Activated CD4-positive, alpha-beta T cell treated with anti-CD3 and anti-CD28 coated beads for 24 hours (primary cell): ENCODE measurements at places on chromosomes 1 and 21.
A peak's percentile ranks its signal among the peaks of the same experiment; 100 is the strongest.

DNA sequence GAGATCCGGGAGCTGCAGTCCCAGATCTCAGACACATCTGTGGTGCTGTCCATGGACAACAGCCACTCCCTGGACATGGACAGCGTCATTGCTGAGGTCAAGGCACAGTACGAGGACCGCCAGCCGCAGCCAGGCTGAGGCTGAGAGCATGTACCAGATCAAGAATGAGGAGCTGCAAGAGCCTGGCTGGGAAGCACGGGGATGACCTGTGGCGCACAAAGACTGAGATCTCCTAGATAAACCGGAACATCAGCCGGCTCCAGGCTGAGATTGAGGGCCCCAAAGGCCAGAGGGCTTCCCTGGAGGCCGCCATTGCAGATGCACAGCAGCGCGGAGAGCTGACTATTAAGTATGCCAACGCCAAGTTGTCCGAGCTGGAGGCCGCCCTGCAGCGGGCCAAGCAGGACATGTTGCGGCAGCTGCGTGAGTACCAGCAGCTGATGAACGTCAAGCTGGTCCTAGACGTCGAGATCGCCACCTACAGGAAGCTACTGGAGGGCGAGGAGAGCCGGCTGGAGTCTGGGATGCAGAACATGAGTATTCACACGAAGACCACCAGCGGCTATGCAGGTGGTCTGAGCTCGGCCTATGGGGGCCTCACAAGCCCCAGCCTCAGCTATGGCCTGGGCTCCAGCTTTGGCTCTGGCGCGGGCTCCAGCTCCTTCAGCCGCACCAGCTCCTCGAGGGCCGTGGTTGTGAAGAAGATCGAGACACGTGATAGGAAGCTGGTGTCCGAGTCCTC, 25.5 kb downstream of the ETV3L start:
- peak; percentile 9 for DNase-seq

- DNase-seq: peak; percentile 52
Measured at GRCh38 chr1:202692959-202693555, 17.2 kb downstream of the SYT2 start.

DNA sequence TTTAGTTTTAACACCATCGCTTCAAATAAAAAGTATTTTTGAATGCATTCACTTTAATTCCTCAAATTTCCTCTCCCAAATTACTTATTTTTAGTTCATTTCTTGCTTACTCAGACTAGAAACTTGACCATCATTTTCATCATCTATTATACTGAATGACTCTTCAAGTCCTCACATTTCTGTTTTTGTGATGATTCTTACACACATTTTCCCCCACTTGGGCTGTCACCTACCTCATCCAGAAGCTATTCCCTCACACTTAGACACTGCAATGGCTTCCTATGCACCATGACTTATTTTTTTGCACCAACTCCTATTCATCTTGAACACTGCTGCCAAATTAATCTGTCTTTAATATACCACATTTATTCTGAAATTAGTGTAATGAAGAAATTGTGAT, 239.6 kb upstream of the DUSP10 start:
- DNase-seq: no peak

GRCh38 chr1:6507461-6507911, 16.0 kb upstream of the PLEKHG5 start:
- no peak for DNase-seq

- DNase-seq: no peak
Measured at GRCh38 chr1:93023281-93023680, 55.8 kb upstream of the MTF2 start.

DNA sequence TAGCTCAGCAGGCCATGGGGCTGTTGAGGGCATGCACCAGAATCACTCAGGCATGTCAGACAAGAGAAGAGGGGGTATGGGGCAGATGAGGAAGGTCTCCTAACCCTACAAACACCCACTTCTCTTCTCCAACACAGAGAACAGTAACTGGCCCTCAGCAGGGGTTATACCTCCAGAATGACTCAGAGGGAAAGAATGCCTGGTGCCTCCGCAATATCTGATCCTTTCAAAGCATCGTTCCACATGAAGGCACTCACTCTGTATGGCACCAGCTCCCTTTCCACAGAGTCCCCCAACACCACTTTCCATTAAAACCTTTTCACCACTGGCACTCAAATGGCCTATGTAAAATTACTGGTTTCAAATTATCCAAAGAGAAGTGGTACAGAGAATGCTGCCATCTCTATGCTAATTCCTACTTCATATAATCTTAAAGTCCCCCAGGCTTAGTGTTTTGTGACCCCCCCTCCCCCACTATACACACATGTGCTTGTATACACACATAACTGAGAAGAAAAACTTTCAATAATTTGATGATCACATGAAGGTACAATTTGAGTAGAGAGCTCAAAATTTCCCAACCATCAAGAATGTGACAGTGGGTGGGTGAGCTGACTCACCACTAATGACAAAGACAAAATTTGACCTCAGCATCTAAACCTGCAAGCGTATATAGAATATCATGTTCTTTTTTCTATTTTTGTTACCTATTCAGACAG, 91.5 kb downstream of the SIPA1L2 start:
- DNase-seq: no peak

- DNase-seq: no peak
Measured at GRCh38 chr1:78168306-78168705, 122.5 kb downstream of the GIPC2 start.

- DNase-seq: no peak
Measured at GRCh38 chr1:37052120-37052519, 17.8 kb upstream of the GRIK3 start.

- no peak for DNase-seq
Measured at GRCh38 chr1:161914595-161914994, 109.1 kb downstream of the OLFML2B start.

GRCh38 chr1:63199706-63200335, 122.5 kb upstream of the FOXD3 start:
- no peak for DNase-seq

DNA sequence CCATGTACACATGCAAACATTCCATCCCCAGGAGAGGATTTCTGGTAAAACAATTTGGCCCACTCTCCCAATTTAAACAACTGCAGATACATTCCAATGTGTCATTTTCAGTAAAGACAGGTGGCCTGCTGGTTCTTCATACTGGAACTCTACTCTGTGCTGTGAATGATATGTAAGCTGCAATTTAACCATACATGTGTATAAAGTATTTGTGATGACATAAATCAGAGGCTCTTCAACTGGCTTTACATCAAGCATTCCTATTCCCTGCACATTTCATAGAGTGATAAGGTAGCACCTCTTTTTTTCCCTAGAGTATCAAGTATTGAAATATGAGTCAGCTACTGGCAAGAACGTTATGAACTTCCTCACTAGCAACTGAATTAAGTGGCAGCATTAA, 649.5 kb upstream of the ADGRL2 start:
- DNase-seq: no peak

DNA sequence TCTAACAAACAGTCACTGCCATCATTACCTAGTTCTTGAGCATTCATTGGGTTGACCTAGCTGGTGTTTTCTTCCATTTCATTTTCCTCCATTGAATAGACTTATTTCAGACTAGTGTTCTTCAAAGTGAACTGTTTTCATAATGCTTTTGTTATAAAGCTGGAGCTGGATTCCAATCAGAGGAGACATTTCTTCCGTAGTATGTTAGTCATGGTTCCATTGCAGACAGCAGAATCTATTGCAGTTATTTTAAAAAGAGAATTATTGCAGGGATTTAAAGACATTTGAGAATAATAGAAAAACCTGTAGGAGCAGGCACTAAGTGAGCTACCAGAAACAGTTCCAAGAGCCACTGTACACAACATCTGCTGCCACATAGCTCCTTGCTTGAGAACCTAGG, 50.0 kb downstream of the HHAT start:
- DNase-seq: no peak

DNA sequence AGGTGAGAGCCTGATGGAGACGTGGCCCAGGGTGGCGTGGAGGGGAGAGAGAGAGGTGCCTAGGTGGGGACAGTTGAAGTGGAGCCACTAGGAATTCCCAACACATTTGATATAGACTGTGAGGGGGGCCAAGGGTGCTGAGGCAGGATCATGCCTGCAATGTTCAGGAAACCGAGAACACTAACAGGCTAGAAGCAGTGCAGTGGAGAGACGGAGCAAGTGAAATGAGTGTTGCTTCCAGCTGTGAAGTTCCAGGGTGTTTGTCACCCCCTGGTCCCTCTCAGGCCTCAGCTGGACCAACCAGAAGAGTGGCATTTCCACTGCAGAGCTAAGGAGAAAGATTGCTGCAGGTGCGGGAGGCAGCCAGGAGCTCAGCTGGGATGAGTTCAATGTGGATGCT, 127.1 kb downstream of the RIPK4 start:
- DNase-seq: no peak

GRCh38 chr1:201946224-201946908, at the start of gene LMOD1:
Gene LMOD1 (minus strand): TSS chr1:201946548. CDS start chr1:201946340, 208 bp downstream.
- no peak for DNase-seq

DNA sequence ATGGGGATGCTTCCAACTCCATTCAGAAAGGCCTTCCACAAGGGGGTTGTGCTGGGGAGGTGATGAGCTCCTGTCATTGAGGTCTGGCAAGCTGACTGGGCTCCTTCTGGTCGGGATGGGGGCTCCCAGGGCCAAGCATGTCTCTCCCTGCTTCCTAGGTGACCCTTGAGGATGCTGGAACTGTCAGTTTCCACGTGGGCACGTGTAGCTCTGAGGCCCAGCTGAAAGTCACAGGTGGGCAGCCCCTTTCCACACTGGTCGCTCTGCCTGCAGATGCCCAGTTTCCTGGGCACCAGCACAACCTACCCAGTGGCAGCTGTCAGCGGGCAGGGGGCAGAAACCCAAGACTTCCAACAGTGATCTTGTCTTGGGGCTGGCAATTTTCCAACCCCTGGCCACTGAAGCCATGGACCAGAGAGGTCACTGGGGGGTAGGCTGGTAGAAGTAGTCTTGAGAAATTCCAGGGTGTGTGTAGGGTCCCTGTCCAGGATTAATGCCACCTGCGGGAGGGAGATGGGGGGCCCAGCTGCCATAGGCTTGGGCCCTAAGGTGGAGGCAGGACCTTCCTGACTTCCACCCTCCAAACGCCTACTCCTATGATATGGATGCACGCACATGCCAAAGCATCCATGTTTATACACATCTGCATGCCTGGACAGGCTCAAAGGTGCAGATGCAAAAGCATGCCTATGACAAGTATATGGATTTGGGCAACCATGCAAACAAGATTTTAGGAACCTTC, 97.1 kb downstream of the TRIM11 start:
- DNase-seq: no peak

GRCh38 chr1:235253219-235253962, 74.6 kb downstream of the ARID4B start:
- peak; percentile 49 for DNase-seq

GRCh38 chr1:224497714-224498573, 63.3 kb upstream of the WDR26 start:
- peak; percentile 53 for DNase-seq

GRCh38 chr1:163357378-163357777, 35.6 kb downstream of the NUF2 start:
- no peak for DNase-seq

DNA sequence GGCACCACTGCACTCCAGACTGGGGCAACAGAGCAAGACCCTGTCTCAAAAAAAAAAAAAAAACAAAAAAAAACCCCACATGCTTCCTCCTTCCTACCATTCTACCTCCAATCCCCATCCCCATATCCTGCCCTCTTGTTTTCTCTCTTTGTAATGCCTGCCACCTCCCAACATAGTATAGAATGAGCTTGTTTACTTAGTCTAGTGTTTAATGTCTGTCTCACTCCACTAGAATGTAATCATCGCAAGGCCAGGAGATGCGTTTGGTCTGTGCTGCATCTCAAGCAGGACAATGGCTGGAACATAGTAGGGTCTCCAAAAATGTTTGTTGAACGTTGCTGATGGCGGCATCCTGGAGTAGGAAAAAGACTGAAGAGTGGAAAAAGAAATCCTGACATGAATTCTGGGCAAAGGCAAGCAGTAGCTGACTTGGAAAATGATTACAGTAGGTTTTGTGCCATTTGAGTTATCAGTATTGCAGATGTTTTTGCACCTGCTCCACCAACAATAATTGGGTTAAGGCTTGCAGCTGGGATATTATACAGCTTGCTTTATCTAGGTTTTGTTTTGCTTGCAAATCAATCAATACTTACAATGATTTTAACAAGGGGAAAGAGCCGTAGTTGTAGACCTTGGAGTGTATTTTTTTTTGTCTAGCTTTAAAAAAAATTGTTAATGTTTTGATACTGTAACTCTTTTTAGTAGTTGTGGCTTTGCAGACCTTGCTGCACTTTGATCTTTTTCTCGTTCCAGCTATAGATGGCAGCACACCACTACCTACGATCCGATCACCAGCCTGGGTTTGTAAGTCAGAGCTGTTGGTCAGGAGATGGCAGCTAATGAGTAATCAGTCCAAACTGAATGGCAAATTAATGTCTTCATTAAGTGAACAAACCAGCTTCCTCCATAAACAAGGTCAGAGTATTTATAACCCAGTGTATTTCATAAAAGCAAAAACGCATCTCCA, 62.4 kb downstream of the BACH1 start:
- no peak for DNase-seq

DNA sequence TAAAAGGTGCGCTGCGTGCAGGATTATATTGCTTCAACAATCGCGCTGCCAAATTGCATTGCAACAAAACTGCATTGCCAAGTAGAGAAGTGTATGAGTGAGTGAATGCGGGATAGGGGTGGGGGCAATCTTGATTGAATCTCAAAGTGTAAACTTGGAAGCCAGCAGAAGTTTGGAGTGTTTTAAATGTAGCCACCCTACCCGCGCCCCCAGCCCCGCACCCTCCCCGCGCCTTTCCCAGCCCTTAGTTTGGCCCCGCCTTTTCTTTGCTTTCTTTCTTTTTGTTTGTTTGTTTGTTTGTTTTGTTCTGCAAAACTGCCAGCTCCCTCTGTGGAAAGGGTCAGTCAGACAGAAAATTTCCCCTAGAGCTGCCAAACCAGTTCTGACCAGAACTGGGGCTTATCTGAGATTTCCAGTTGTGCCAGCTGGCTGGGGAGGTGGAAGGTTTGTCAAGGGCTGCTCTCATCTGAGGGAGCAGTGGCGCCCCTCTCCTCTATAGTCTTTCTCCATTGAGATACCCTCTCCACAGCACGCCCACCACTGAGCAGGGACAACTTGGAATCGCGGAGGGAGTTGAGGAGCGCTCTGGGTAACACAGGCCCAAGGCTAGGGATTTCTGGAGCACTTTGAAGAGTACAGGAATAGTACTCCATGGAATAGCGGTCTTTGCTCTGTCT, 666 bp upstream of the BEND5 start:
- no peak for DNase-seq

- no peak for DNase-seq
Measured at GRCh38 chr1:7344299-7344698, 426.8 kb upstream of the VAMP3 start.

GRCh38 chr21:42530167-42530518, 16.5 kb downstream of the SLC37A1 start:
- no peak for DNase-seq

- no peak for DNase-seq
Measured at GRCh38 chr1:86472767-86473166, 4.0 kb downstream of the CLCA1 start.
